Stimulated activated naive CD8-positive, alpha-beta T cell treated with anti-CD3 and anti-CD28 coated beads, Interleukin-15, Interleukin-2, amounts not matched to agents 100 U/mL and 50 U/mL, for 24 hours (primary cell): ENCODE measurements at places on chromosomes 5 and 9.

- no peak for DNase-seq
Measured at GRCh38 chr9:30103647-30104394, 2280.6 kb upstream of the ACO1 start.

DNA sequence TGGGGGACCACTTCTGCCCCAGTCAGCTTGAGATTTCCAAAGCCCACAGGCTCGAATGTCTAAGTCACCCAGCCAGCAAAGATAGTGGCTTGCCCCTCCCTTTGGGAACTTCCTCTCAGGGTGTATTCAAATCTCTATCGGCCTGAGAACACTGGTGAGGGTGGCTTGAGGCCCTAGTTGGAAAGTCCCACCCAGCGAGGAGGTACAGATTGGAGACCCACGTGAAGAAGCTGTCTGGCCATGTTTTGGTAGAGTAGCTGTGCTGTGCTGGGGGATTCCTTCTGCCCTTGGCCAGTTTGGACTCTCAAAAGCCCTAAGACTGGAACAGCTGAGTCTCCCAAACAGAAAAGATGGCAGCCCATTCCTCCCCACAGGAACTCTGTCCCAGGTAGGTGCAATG, 172.7 kb upstream of the RIOK2 start:
- DNase-seq: no peak

- DNase-seq: no peak
Measured at GRCh38 chr9:129283705-129284606, 105.9 kb upstream of the IER5L start.

DNA sequence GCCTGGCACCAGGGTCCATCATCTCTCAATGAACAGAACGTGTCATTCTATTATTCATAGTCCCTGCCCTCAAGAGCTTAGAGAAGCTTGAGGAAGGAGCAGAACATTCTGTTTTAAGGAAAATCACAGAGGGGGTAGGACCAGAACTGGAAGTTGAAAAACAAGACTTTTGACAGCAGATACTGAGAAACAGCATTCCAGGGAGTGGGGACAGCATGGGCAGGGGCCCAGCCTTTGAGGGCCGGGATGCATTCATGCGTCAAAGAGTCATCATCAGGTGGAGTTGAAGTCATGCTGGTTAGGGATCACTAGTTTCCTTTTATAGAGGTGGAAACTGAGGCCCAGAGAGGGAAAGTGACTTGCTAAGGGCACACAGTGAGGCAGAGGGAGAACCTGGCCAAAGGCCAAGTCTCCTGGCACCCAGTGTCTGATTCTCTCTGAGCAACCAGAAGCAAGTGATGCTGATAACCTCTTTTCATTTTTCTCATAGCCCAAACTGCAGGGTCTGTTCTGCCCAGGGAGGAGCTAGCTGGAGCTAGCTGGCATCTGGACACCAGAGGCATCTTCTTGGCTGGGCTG, 41.5 kb upstream of the STXBP1 start:
- DNase-seq: no peak

DNA sequence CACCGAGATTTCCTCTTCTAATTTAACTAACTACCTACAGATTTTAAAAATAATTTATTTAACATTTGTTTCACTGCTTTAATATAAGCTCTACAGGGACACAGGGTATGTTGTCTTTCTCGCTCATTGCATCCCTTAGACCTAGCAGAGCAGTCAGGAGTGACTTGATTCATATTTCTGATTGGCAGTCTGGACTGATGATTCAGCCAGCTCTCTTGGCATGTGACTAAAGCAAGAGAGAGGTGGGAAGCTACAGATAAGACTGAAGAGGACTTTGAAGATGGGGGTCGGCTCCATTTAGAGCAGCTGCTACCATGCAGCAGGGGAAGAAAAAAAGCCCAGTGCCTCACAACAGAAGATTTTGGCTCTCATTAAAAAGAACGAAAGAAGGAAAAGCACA, 173.4 kb upstream of the STK32A start:
- no peak for DNase-seq

DNA sequence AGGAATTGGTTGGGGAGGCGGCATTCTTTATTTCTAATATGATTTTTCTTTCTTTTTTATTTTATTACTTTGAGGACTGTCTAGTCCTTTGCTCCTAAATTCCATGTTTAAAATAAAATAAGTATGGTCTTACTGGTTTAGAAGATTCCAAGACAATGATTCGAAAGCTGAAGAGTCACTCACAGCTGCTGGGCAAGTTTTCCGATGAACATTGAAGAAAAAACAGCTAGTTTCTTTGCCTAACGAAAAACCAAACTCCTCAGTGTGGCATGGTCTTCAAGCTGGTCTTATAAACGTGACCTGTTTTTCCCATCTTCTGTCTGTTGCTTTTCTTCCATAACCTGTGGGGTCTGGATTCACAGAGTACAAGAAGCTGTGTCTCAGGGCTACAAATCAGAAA, 25.1 kb downstream of the ZNF474 start:
- DNase-seq: no peak

- DNase-seq: no peak
Measured at GRCh38 chr5:62640446-62640845, 61.8 kb downstream of the LRRC70 start.

GRCh38 chr5:148626081-148626613, 28.2 kb downstream of the HTR4 start:
- no peak for DNase-seq

GRCh38 chr5:72465601-72466563, 41.3 kb downstream of the ZNF366 start:
- DNase-seq: no peak

- DNase-seq: no peak
Measured at GRCh38 chr5:92911293-92911692, 669.7 kb downstream of the NR2F1-AS1 start.

DNA sequence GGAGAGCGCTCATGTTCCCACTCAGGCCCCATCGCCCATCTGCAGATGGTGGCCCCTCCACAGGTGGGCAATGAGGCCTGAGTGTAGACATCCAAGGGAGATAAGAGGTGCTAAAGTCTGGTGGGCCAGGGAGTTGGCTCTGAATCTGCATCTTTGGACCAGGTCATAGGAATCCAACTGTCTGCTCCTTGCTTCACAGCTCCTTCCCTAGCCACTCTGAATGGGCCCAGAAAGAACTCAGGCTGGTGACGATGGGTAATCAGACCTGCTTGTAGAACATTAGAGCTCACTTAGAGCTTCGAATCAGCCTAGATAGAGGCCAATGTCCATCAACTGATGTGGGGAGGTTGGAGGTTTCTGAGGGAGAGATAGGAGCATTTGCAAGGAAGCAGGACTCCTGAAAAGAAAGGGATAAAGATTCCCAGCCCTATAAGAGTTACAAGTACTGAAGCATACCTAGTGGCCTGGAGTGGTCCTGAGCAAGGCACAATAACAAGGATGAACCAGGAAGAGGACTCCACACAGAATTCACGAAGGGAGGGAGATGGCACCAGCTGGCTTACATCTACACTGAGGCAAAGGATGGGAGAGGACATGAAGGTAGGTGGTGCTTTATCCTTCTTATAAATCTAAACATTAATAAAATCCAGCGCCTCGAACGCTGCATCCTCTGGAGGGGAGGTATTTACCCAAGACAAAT, 132.8 kb upstream of the ALDH1B1 start:
- no peak for DNase-seq

GRCh38 chr5:28729067-28729466, 1690.7 kb upstream of the CDH9 start:
- no peak for DNase-seq

GRCh38 chr5:86175224-86175623, 442.5 kb upstream of the COX7C start:
- no peak for DNase-seq

GRCh38 chr5:176533894-176534611, 3.1 kb downstream of the RNF44 start:
- DNase-seq: peak; percentile 54

GRCh38 chr9:87613265-87614111, 112.4 kb upstream of the CTSL start:
- no peak for DNase-seq

DNA sequence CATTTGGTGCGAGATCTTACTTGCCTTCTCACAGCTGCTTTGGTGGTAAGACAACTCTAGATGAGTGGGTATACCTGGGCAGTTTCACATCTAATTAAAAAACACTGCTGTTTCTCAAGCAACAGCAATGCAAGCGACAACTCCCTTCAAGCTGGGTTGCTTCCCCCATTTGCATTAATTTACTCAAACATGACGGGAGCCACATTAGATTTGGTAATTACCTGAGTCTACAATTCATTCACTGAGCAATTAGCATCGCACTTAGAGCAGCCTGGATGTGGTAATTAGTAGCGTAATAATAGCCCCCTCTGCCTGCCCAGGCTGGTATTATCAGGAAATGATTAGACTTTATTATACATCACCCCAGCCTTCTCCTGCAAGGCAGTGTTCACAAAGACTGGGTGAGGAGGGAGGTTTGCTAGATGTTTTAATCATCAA, 73.4 kb downstream of the FBXO38 start:
- DNase-seq: peak; percentile 14

GRCh38 chr9:128505414-128505765, 871 bp downstream of the GLE1 start:
- no peak for DNase-seq

- peak; percentile 11 for DNase-seq
Measured at GRCh38 chr9:6567140-6567591, 78.4 kb downstream of the GLDC start.

DNA sequence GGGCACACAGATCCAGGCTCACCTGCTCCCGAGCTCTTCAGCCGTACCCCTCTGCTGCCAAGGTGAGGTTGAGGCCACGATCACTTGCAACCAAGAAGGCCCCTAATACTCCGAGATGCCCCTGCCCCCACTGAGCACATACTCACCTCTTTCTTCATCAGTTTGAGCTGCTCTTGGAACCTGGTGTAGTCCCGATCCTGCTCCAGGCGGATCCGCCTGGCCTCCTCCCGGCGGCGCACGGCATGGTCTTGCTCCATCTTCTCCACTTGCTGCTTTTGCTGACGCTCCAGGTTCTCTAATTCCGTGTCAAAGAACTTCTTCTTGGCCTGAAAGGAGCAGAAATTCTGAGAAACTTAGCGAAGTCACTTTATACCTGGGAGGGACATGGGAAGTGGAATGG, 75.7 kb upstream of the FBXW11 start:
- DNase-seq: no peak

DNA sequence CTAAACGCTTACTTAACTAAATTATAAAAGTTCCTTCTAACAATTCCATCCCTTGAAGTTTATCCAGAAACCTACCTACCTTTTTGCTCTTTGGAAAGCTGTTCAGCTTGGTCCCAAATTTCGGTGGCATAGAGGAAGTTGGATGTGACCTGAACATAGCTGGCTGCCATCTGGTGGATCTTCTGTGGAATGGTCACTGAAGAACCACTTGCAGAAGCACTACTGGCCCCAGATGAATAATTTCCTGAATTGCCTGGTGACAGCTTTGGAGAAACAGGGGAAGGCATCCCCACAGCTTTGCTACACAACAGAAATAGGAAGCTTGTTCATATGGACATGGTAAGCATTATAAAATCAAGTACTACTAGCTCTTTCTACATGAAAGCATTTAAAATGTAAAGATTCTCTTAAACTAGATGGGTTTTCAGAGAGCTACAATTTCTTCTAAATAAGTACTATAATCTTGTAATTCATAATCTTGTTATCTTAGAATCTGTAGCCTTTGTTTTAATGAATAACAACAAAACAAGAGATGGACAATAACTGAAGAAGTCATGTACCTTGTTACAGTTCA, 9.9 kb downstream of the LEAP2 start:
- peak; percentile 16 for DNase-seq

DNA sequence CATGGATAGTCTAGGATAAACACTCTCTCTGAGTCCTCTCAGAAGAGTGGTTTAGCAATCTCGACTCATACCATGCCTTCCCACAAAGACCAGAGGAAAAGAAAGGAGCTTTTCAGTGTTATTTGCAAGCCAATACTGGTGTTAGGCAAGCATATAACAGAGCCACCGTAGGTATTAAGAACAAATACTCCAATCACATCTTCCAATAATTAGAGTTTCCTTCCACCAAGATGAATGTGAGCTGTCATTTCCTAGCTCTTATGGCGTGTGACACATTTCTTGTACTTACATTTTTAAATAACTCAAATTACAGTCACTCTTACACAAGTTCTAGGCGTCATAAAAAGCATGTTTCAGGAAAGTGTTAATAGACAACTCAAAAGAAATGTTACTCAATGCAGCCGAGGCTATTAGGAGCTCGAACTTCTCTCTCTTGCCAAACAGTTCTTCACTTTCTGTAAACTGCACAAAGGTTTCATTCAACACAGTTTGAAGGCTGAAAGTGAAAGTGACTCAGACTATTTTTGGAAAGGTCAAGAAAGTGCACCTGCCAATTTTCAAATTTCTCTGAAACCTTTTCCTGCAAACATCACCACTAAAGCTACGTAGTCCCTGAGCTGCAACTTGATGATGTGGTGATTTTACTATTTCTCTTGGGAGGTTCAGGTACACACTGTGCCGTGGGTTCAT, 153.8 kb downstream of the AUH start:
- DNase-seq: no peak

- DNase-seq: no peak
Measured at GRCh38 chr9:70168521-70168920, 90.3 kb upstream of the SMC5 start.

DNA sequence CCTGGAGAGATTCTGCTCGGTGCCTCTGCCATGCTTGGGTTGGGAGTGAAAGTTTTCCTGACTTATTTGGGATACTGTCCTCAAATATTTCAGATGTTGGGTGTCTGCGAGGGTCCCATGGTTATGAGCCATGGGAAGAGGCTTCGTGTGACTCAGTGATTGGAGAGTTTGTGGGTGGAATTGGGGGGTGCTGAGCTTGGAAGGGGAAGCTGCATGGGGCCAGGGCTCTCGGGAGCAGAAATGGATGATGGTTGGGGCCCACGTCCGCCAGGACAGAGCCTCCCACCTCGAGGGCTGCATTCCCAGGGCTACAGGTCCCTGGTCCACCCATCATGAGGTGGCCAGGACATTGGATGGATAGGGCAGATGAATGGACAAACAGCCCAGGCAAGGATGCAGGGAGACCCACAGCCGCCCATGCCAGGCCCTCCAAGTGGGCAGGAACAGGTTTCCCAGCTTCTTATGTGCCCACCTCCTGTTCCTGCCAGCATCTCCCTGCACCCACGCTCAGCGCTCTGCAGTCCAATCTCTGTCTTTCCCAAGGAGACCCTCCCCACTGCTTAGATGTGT, 5.5 kb downstream of the OBP2B start:
- DNase-seq: no peak

GRCh38 chr5:89098199-89098756, 215.3 kb upstream of the MEF2C start:
- no peak for DNase-seq

DNA sequence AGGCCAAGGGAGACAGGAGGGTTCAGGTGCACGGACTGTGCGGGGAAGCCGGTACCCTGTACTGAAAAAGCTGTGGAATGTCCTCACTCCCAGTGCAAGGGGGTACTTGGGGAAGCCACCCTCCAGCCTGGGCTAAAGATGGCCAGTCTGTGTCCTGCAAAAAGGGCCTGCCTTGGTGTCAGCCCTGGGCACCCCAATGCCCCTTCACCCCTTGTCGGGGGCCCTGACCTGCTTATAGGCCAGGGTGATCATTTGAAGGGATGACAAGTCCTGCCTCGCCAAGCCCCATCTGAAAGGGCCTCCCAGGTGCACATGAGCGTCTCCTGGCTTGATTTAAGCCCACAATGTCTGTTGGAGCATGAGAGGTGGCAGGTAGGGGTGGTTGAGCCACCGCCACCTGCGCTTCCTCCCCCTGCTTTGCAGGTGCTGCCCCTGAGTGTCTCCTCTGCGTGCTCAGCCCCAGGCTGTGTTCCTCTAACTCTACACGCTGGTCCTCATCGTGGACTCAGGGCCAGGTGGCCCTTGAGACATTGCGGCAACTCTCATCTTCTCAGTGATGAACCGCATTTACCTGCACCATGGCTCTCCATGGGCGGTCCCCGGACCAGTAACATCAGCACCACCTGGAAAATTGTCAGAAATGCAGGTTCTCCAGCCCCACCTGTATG, 97.0 kb downstream of the ANKRD33B start:
- DNase-seq: no peak

GRCh38 chr5:72042097-72042496, 65.2 kb upstream of the MAP1B start:
- no peak for DNase-seq
